ENCODE measurements at places on chromosomes 11 and 22.

- no peak for DNase-seq
Observed at GRCh38 chr11:94011478-94011877, 9.7 kb upstream of the HEPHL1 start.

- no peak for DNase-seq
Observed at GRCh38 chr11:35003658-35004057, 87.2 kb downstream of the PDHX start.

DNA sequence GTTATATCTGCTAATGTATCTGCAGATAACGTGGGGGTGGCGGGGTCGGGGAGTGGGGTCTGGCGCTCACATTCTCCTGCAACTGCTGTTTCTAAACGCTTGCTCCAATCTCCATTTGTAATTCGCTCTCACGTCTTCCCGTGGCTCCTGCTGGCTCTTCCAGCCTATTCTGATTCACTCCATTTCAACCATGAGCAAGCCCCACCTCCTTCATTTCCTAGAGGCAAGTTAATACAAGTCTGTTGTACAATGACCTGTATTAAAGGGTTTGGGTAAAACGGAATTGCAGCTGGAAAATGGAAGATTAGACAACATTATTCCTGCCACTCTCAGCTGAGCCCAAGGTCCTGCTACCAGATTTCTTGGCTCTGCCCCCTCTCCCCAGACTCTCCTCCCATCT is 132.3 kb downstream of the CSNK2A3 start:
- DNase-seq: no peak

DNA sequence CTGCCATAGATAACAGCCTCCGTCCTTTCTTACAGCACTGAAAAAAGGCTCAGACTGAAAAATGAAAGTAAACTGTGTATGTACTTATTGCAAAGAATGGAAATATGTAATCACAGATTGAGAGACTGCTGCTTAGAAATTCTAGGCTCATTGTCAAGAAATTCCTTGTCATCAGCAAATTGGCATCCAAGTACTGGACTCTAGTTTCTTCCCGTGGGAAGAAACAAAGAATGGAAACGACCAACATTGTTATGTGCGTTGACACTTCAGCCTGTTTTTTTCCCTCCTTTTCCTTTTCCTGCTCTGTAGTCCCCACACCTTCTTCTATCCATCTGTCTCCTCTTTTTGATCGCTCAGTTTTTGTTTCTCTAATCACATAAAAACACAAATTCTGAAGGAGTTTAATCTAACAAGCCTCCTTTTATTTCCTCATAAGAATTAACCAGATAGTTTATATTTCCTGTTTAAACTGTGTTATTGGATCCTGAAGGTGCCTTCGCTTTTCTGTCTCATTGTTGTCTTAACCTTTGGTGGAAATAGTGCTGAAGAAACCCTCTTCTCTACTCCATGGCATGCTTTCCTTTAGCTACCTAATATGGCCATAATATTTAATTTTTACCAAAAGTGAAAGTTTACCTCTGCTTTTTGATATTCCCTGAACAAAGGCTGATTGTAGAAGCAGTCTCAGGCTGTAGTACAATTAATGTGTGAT is 20.0 kb upstream of the CASP12 start:
- no peak for DNase-seq

DNA sequence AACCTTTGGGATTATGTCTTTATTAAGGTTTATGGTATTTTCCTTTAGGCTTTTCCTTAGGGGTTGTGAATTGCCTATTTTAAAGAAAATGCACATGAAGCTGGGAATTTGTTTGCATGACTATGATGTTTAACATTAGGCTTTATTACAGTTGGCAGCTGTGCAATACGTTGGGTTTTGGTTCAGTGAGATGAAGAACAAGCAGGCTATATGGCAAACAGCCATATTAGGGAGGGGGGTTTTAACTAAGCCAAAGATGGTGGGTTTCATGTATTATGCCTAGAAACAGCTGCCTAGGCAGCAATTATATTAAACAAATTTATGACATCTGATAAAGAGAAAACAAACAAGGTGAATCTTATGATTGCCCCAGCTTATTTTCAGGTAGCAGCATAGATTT is 880.8 kb downstream of the FAM181B start:
- no peak for DNase-seq

DNA sequence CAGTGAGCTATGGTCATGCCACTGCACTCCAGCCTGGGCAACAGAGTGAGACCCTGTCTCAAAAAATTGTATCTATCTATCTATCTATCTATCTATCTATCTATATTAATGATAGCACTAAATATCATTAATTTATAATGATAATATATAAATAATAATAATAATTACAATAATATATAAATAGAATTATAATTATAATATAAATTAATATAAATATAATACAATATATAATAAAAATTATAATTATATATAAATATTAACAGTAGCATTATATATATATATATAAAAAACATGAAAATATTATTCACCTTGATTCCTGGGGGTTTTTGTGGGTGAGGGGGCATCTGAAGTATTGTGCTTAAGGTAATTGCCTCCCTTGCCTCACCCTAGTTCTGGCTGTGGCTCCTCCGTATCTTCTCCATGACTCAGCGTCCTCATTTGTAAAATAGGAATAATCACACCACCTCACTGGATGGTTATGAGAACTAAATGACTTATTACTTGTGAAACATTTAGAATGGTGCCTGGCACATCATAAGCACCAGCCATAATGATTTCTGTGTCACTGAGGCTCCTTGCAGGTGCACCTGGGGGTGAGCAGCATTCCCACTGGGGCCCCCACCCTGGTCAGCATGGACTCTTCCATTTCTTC is 18.8 kb downstream of the RASD2 start:
- no peak for DNase-seq

DNA sequence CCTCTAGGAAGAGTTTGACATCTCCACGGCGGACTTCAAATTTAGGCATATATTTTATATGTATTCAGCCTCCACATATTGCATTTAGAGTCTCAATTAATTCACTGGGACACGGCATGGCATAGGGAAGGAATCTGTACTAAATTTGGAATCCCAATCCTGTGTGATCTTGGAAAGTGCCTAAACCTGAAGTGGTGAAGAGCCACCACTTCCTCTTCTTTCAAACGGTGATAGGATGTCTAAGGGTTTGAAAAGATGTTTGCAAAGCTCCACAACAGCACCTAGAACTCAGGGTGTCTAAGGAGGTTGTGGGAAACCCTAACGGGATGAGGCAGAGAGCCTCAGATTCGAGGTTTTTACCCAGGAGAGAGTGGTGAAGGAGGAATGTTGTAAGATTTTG is 1.0 kb upstream of the L3MBTL2 start:
- DNase-seq: no peak

DNA sequence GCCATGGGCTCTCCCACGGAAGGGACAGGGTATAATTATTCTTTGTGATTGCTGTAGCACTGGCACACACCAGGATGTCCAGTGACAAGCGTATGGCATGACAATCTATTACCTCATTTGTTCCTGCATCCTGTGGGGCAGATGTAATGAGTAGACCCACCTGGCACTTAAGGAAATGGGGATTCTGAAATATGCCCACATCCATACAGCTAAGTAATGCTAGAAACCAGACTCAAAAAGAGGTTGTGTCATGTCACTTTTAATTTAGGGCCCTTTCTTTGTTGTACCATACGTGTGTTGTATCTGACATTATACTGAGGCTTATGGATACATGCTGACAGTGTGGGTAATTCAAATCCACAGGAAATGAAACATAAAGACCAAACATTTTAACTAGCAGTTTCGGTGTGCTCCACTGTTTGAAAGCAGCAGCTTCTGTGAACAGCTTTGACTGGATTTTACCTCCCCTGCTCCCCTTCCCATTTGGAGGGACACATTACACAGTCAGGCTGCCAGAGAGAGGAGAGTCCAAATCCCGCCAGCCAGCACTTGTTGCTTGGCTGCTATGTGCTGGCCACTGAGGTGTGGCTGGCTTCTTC is 21.2 kb downstream of the GRAMD1B start:
- DNase-seq: no peak

GRCh38 chr11:35549787-35550186 is 24.4 kb upstream of the PAMR1 start:
- no peak for DNase-seq
